Activated CD8-positive, alpha-beta memory T cell treated with anti-CD3 and anti-CD28 coated beads for 24 hours (primary cell): ENCODE measurements at places on chromosomes 16 and 17.

- DNase-seq: no peak
These were observed 55.3 kb upstream of the ETV4 start for GRCh38 chr17:43601280-43602039.

DNA sequence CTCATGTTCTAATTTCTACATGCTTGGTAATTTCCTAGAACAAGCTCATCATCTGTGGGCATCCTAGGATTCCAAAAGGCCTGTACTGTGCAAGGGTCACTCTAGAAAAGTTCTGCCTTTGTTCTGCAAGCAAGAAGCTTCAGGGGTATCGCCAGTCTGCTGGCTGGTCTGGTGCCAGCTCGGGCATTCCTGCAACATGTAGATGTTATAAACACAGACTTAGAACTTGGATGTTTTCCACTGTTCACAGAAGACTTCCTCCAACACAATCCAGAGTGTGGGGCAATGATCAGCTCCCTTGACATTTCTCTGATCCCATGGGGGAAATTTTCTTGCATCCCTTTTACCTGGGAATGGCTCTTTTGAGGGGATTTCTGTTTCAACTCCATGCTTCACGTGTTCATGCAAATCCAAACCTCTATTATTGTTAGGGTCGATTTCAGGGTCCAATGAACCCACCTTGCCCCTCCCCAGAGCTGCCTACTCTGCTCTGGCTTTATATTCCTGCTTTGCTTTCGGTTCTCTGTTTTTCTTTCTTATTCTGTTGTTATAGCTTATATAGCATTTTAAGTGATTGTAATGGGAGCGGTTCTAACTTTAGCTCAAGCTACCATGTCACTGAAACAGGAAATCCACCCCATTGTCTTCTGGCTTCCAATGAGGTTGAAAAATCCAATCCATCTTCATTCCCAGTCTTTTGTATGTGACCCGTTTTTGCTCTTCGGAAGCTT is 25.3 kb downstream of the UBE2O start:
- no peak for DNase-seq

DNA sequence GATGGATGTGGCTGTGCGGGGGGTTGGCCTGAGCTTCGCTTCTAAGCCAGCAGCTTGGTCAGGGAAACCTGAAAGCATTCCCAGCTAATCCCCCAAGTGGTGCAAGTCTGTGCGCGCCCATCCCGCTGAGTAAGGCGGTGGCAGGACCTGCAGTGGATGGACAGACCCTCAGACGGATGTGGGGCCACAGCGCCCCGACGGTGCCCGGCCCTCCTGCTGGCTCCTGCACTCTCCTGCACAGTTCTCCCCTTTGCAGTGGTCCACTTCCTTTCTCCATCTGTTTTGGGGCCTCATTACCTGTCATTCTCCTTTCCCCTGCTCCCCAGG is 2.3 kb downstream of the ATP2A1 start:
- no peak for DNase-seq

- no peak for DNase-seq
These were observed 40.2 kb upstream of the CHMP6 start for GRCh38 chr17:80951121-80952090.

DNA sequence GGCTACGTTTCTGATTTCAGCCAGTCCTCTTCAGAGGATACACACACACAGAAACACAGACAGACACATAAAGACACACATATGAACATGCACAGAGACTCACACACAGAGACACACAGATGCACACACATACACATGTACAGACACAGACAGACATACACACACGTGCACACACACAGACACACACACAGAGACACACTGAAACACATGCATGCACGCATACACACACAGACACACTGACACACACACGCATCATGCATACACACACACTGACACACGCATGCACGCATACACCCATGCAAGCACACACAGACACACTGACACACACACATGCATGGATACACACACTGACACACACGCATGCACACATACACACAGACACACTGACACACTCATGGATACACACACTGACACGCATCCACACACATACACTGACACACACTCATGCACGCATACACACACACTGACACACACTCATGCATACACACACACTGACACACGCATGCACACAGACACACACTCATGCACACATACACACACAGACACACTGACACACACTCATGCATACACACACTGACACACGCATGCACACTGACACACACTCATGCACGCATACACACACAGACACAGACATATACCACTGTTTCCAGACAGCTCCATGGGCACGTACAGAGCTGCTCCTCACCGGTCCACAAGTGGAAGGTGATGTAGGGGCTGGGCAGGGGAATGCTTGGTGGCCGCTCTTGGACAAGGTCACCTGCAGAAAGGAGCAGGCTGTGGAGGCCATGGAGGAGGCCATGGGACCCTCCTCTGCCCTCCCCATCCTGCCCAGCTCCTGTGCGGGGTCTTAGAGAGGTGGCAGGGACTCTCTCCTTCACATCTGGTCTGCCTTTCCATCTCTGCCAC is 30.1 kb upstream of the MFSD6L start:
- DNase-seq: peak; percentile 24

DNA sequence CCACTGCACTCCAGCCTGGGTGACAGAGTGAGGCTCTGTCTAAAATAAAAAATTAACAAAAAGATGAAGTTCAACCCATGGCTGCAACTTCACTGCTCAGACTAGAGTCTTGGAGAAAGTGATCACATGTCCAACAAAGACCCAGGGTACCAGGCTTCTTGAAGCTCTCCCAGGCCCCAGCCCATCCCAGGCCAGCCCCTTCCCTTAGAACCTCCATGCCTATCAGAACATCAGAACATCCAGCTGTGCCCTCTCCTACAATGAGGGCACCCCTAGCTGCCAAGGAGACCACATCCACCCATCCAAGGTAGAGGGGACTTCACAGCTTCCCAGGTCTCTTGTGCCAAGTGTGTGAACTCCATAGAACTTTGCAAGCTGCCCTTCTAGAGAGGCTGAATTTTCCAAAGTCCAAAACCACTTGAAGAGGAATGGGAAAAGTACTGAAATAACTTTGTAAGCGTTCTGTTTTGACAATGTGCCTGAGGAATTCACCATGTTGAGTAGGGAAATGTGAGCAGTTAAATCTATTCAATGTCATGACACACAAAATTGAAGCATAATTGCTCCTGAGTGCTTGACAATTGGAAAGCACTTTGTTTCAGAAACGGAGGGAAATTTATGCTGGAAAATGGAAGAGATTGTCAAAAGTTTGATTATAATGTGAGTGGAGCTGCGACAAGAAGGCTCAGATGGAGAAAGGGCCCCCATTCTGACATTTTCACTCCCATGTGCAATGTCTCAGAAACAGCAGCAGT is 230.4 kb downstream of the ZNF423 start:
- no peak for DNase-seq

- DNase-seq: no peak
These were observed 111.7 kb upstream of the CHMP6 start for GRCh38 chr17:80879723-80880647.

GRCh38 chr17:50850640-50851039 is 15.3 kb downstream of the WFIKKN2 start:
- no peak for DNase-seq

DNA sequence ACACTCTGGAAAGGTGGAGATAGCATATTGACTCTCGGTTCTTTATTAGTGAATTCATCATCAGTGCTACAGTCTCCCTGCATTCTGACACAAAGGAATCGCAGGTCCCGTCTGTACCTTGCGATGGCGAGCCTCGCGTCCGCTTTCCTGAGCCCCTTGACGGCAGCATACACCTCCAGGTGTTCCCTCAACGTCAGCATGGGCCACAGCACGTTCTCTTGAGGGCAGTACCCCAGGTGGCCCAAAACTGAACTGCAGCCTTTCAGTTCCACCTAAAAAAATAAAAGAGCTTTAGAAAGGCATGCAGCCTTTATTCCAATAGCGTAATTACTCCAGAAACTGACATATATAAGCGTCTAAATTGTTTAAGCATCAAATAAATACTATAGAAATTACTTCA is 24.2 kb upstream of the ABCA9 start:
- DNase-seq: no peak

DNA sequence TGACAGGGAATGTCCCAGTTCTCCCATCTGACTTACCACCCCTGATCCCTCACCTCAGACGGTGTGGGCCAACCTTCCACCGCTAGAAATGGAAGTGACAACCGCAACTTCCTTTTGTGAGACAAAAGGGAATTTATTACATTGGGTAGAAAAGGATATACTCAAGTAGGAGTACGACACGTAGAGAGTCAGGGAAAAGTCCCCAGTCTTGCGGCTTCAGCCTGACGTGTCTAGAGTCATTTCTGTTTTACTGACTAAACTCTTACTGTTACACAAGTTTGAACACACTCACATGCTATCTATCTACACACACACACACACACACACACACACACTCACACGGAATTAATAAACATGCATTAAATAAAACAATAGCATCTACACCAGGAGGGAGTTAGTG is 178.9 kb downstream of the COPRS start:
- peak; percentile 47 for DNase-seq

DNA sequence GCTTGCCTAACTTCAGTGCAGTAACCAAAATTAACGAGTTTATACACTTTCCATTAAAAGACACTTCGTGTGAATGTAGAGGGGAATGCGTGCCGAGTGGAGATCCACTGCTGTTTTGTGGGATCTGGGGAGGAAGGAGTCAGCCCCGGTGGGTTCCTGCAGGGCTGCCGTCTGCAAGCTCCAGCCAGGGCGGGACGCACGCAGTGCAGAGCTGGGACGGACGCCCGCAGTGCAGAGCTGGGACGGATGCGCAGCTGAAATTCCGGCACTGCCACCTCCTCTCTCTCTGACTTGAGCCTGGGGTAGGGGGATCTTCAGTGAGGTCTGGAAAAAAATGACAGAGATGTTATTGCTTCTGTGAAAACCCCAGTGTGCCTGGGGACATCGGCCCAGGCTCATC is 16.5 kb upstream of the ZC3H18 start:
- DNase-seq: no peak

- no peak for DNase-seq
These were observed 28.0 kb upstream of the DUSP14 start for GRCh38 chr17:37461668-37462067.

- no peak for DNase-seq
These were observed 15.1 kb downstream of the SYT17 start for GRCh38 chr16:19183187-19183586.

DNA sequence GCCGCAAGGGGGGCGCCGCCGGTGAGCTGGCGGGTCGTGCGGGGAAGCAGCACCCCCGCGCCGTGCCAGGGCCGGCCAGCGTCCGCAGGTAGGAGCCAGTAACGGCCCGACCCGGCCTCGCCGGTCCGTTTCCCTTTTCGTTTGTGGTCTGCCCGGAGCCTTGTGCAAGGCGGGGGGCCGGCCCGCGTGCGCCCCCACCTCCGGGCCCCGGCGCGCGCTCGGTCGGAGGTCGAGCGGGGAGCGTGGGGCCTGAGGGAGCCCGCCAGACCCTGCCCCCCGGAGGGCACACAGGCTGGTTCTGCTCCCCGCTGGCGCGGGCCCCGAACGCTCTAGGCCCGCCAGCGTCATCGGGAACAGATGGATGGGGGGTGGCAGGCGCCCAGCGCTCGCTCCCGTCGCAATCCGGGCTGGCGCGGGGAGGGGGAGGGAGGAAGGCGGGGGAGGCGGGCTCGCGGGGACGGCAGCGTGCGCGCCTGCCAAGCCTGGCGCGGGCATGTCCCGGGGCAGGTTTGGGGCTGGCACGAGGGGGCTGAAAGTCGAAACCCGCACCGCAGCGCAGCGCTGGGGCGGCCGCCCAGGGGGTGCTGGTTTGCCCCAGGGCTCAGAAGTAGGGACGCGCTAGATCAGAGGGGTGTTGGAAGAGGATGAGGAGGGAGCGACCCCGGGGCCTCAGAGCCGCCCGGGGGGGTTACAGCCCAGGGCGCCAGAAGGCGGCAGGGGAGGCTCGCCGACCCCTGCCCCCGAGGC is 1.5 kb upstream of the GSE1 start:
- DNase-seq: peak; percentile 80

DNA sequence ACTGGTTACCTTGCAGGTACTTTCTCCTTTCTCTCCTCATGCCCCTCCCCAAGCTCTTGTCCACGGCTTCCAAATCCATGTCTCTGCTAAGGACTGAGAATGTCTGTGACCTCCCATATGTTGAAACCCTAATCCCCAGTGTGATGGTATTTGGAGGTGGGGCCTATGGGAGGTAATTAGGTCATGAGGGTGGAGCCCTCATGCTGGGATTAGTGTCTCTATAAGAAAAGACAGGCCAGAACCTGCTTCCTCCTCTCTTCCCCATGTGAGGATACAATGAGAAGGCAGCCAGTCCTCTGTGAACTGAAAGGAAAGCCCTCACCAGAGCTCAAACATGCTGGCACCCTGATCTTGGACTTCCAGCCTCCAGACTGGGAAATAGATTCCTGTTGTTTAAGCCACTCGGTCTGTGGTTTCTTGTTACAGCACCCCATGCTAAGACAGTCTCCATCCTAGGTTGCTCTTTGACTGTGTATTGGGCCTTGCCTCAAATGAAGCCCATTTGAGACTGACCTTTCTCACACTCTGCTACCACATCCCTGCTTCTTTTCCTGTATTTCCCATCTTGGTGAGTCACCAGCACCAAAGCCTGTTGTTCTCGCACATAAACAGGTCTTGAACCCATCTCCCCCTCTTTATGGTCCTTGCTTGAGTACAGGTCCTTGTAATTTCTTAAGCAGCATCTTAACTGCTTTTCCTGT is 135.0 kb downstream of the CDK5R1 start:
- no peak for DNase-seq

DNA sequence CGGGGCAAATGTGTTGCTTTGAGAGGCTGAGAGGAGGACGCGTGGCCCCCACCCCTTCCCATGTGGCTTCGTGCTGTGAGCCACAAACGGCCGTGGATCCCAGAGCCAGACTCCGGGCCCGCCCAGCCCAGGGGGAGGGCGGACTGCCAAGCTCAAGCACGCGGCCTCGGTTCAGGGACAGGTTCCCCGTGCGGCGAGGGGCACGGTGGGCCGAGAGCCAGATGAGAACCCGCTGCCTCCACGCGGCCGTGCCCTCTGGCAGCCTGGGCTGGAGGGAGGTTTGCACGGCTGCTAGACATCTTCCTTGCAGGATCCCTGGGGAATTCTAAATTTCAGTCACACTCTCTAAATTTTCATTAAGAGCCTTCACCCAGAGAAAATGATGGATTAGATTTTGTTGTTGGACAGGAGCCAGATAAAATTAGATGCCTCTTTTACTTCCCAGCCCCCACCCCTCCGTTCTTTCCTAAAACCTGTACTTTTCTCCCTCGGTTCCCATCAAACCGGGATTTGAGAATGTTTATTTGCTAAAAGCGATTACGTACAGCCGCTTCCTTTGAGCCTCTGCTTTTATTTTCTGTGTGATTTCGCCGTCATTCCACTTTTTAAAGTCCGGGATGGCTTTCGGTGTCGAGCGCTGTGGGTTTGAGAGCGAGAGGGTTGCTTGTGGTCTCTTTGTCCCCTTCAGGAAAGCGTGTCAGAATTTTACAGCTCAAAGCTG is 25.0 kb upstream of the GNG13 start:
- no peak for DNase-seq

- no peak for DNase-seq
These were observed 9.2 kb downstream of the TANC2 start for GRCh38 chr17:62975206-62975605.

GRCh38 chr16:51236583-51236982 is 85.5 kb upstream of the SALL1 start:
- no peak for DNase-seq
